ENCODE measurements at places on chromosomes 6 and 20.

DNA sequence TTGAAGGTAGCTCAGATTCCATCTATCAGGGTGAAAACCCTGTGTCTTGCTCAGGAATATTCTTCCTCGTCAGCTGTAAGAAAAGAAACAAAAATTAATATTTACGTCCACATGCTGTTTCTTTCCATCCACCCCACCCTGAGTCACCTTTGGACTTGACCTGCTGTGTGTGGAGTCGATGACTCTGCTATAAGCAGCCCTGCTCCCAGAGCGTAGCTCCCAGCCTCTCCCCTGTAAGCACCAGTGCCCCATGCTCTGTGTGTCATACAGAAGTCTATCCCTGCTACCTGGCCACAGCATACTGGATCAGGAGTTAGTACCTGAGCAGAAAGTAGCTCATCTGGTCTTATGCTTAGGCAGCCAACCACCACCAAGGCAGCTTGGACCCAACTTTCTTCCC is 223.6 kb downstream of the SOD2 start:
- no peak for DNase-seq

GRCh38 chr6:22295145-22295544 is 1.7 kb downstream of the PRL start:
- DNase-seq, result no peak

DNA sequence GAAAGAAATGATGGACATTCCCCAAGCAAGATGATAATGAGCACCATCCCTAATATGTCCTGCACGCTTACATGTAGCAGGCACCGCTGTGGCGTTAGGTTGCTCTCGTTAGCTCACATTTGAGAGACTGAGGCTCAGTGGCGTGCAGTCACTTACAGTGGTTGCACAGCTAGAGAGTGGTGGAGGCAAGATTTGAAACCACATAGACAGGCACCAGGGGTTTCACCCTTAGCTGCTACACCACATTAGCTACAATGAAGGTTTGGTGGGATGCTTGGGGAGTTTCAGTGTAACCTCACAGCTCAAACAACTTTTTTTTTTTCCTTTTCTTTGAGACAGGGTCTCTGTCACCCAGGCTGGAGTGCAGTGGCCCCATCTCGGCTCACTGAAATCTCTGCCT is 3.7 kb downstream of the COX4I2 start:
- DNase-seq, result no peak

DNA sequence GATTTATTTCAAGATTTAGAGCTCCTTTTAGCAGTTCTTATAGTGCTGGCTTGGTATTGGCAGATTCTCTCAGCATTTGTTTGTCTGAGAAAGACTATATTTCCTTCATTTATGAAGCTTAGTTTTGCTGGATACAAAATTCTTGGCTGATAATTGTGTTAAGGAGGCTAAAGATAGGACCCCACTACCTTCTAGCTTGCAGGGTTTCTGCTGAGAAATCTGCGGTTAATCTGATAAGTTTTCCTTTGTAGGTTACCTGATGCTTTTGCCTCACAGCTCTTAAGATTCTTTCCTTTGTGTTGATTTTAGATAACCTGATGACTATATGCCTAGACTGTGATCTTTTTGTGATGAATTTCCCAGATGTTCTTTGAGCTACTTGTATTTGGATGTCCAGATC is 114.3 kb downstream of the AIG1 start:
- no peak for DNase-seq

DNA sequence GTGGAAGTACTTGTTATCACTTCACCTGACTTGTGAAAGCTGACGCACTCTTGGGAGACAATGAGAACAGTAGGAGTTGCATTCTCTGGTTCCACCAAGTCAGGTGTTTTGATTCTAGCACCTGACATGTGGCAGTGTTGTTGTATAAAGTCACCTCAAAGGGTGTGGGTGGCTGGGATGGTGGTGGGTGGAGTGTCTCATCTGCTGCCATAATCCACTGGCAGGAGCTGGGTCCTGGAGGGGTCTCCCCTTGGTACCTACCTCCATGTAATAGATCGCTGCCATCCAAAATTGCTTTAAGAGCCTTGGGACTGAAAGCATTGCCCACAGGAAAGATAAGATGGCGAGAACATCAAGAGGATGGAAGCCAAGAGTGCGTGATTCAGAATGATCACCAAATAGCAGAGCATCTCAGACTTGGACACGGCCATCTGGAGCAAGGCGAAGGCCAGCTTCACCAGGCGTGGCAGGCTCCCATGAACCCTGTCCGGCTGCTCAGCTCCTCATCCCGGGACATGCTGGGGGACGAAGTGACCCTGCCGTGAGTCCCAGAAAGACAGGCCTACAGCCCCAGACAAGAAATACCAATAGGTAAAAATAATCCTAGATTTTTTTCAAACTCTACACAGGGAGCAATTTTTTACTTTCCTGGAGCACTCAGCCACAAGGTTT is 56.6 kb downstream of the NPEPL1 start:
- no peak for DNase-seq

DNA sequence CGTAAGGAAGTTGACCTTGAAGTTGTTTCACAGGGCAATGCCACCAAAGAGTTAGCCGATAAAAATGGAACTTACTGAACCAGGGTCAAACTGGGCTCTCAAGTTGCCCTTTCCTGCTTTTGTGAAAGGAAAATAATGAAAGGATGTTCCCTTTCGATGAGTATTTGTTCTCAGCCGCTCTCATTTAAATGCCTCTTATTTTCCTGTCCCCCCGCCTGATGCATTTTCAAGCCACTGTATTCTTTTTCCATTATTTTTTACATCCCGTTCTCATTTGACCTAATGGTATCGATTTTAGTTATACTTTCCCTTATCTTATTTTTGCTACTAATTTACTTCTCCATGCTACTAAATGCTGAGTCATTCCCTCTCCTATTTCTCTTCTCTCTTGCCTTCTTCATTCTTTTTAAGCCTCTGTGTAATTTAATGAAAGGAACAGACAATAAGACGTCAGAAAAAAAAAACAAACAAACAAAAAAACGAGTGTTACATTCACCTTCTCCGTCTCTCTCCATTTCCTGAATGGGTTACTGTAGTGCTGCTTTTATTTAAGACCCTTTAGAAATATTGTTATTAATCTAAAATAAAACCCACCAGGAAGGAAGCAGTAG is 655 bp upstream of the NDUFAF4 start:
- peak; percentile 13 for DNase-seq

GRCh38 chr6:31462964-31463870 is 34.7 kb upstream of the MICB start:
- DNase-seq, result peak; percentile 47

- DNase-seq, result peak; percentile 35
Measured at GRCh38 chr6:119348748-119349360, 707 bp downstream of the MAN1A1 start.

DNA sequence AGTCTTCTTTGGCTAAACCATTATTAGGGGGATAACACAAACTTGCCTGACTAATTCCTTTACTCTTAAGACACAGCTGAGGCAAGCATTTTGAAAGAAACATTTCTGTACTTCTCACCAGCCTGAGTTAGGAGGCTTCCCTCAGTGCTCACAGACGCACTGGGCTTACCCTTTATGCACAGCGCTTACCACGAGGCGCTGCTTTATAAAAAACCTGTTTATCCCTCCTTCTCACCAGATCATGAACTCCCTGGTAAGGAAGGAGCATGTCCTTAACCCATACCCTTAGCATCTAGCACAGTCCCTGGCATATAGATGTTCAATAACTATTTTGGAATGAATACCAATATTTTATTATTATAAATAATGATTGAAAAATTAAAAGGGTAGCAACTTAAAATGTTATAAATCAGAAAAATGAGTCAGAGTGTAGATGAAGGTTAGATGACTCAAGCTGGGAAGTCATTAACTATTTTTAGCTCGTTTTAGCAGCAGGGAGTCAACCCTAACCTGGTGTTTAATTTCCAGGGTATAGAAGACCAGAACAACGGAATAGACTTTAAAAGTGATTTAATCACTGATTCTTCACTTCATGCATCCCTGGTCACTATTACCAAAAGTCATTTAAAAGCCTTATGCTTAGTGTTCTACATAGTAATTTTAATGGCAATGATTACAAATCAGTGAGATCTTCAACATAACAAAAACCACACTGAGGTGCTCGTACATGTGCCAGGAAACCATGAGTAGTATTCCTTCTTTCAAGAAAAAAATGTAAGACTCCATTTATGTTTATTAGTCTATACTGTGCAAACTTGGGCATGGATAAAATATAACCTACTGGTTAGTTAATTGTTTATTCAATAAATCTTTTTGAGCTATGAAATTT is 4.1 kb upstream of the TPD52L1 start:
- DNase-seq, result peak; percentile 77

GRCh38 chr6:142507065-142507464 is 205.3 kb downstream of the ADGRG6 start:
- DNase-seq, result no peak

- no peak for DNase-seq
Measured at GRCh38 chr6:29776684-29777083, 50.9 kb upstream of the HLA-G start.

DNA sequence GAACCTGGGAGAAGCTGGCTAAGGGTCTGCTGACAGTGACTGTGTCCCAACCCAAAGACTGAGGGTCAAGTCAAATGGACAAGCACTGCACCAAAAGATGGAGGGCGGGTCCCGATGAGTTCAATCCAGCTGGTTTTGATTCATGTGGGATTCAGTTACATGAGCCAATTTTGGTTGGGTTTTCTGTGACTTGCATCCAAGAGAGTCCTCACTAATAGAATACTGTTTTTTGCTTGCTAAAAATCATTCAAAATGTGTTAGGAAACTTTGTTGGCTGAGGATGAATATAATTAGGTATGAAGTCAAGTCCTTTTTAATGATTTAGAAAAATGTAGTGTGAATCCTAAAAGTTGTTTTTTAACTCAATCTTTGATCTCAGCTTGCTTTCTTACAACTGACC is 323.8 kb upstream of the NOX3 start:
- no peak for DNase-seq

DNA sequence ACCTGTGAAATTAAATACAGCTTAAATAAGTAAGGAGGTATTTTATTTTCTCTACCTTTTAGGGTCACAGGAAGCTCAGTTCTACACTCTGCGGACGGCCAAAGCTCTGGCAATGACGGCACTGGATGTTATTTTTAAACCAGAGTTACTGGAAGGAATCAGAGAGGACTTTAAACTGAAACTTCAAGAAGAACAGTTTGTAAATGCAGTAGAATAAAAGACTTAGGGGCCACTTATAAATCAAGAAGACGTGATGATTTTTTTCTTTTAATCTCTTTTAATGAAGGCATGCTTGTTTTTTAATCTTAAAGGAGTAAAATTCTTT is 16.2 kb downstream of the PM20D2 start:
- DNase-seq, result no peak

DNA sequence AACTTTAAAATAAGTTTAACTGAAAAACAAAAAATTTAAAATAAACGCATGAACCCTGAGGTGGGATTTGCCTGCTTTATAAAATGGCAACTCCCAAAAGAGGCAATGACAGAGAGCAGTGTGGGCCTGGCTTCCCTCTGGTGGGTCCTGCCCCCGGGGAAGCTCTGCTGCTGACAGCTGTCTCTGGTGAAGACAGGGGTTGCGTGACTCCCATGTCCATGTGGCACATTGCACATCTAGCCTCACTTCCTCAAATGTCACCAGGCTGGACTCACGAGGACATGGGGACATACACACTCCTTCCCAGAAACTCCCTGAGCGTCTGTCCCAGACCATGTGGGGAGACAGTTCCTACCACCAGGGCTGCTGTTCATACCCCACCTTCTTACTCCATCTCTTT is 66.2 kb downstream of the ABHD12 start:
- no peak for DNase-seq

DNA sequence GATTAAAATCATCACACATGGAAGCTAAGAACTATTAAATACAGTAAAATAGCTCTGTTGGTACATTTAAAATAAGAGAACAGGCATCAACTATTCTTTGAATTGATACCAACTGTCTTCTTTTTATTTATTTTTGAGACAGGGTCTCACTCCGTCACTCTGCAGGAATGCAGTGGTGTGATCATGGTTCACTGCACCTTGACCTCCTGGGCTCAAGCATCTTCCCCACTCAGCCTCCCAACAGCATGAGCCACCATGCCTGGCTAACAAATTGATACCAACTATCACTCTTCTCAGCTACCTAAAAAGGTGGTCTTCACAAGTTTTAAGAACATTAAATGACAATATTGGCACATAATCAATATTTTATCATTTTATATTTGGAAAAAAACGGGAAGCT is 7.8 kb upstream of the PNISR start:
- DNase-seq, result no peak

- no peak for DNase-seq
Measured at GRCh38 chr6:65231616-65232015, 475.4 kb downstream of the EYS start.

DNA sequence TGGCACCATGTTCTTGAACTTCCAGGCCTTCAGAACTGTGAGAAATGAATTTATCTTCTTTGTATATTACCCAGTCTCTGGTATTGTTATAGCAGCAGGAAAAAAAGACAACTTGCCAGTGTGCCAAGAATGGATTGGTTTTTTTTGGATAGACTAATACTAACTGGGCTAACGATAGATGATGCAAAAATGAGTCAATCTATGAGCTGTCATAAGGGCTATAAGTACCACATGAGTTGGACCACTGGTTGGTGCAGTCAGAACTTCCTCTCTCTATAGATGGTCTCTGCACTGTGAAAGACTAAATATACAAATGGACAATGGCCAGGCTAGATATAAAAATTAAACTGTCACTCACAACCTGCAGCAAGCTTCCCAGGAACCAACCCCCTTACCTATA is 87.6 kb upstream of the COL21A1 start:
- DNase-seq, result peak; percentile 85

GRCh38 chr6:112337209-112337638 is 9.9 kb upstream of the RFPL4B start:
- peak; percentile 89 for DNase-seq

GRCh38 chr6:83113258-83113657 is 45.8 kb downstream of the DOP1A start:
- DNase-seq, result no peak

- no peak for DNase-seq
Measured at GRCh38 chr6:167678102-167679101, 148.3 kb upstream of the AFDN start.

DNA sequence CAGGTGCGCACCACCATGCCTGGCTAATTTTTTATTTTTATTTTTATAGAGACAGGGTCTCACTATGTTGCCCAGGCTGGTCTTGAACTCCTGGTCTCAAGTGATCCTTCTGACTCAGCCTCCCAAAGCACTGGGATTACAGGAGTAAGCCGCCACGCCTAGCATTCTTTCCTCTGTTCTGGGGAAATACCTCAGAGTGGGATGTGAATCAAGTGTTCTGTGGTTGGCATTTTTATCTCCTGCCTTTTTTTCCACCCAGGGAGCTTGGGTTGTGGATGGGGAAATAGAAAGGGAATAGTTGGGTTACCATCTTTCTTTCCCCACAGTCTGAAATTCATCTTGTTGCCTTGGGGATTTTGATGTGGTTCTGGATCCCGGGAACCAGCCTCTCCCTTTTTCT is 24.1 kb downstream of the TFAP2C start:
- DNase-seq, result peak; percentile 17

- no peak for DNase-seq
Measured at GRCh38 chr20:19738951-19739350, 19.1 kb upstream of the RIN2 start.

DNA sequence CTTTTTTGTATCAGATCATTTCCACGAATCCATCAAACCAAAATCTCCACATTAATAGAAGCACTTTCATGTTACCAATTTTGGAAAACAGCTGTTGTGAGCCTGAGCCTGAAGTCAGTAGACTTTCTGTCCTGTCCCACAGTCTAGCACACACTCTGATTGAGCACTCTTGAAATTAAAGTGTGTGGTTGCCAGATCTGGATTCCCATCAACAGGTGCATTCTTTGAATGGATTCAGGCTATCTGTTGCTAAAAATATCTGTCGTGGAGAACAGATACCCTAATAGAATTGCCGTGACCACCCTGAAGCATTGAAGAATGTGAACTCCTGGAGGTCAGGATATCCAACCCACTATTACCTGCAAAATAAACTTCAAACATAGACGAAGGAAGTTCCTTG is 73.3 kb downstream of the TFAP2A start:
- no peak for DNase-seq
